ENCODE measurements at places on chromosomes 12 and 14.

DNA sequence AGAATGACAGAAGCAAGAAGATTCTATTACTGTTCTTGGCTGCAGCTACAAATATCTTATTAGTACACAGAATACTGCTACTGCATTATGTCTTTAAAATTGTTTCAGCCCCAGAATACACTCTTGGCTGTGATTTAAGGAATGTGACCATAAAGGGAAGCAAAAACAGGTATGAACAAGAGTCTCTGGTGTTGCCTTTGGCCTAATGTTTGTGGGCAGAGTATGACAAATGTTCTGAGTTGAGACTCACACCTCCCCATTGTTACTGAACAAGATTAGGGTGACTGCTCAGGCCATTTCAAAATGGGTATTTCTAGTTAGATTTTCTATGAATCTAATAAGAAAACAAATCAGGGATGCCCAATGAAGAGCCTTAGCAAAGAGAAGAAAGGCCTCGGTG is 28.5 kb downstream of the TTC6 start:
- DNase-seq, result no peak

GRCh38 chr14:26905229-26905628 is 307.4 kb upstream of the NOVA1 start:
- no peak for DNase-seq

DNA sequence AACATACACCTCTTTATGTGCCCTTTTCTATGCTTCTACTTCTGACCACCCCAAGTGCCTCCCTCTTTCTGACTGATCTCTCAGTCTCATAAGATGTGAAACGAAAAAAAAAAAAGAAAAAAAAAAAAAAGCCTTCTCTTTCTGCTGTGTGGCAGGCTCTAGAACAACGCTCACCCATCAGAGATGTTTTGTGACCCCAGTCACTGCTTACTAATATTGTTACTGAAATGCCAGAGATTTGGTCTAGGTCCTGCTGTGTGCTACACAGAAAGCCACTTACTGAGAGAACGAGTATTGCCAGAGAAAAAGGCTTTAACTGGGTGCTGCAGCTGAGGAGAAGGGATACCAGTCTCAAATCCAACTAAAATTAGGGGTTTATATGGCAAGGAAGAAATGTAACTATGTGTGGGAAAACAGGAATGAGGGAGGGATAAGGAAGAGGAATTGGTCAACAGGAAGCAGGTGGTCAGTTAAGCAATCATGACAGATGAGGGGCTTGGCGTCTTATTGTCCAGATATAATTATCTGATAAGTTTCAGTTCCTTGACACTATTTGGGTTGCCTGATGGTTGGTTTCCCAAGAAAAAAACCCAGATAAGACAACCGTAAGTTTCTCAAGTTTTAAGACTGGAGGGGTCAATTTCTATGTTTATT is 149.0 kb downstream of the NAV3 start:
- no peak for DNase-seq

DNA sequence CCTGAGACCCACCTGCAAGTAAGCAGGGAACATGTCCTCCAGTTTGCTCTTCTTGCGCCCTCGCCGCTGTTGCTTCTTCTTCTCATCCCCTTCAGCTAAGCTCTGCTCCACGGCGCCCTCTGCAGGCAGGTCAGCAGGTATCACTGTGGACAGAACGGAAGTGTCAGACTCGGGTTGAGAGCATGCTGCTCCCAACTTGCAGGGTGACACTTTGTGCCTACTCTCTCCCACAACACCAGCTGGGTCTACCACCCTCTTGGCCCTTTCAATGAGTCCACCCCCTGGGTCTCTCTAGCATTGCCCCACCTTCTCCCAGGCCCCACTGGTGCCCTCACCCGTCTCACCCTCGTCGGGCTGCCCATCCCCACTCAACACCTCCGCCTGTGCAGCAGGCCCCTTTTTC is 16.7 kb downstream of the KMT2D start:
- peak; percentile 80 for DNase-seq

DNA sequence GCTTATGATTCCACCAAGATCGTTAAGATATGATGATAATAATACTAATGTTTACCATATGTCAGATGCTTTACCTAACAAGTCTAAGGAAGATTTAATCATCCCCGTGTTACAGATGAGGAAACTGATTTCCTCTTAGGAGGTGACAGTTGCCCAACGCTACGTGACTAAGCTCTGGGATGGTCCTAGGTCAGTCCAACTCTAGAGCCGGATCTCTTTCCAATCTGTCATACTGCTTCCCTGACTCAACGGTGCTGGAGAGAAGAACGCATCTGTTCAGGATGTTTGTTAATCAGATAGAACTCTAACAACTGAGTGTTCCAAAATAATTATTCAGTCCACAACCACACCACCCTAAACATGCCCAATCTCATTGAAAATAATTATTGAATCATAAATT is 39.8 kb downstream of the NDUFA12 start:
- DNase-seq, result no peak

DNA sequence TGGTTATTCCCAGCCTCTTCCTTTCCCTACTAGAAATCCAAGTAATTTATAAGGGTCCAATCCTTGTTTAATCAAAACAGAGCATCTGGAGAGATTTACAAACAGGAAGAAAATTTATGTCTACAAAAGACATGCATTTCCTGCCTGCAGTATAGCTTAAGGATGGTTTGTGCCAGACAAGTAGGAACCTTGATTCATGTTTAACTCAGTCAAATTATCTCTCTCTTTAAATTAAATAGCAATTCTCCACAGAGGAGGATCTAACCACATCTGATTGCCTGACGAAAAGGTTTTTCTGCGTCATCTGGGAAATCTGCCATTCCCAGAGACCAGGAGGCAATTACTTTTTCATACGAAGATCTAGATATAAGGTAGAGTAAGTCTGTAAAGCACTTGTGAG is 105.2 kb downstream of the ZFC3H1 start:
- DNase-seq, result no peak

DNA sequence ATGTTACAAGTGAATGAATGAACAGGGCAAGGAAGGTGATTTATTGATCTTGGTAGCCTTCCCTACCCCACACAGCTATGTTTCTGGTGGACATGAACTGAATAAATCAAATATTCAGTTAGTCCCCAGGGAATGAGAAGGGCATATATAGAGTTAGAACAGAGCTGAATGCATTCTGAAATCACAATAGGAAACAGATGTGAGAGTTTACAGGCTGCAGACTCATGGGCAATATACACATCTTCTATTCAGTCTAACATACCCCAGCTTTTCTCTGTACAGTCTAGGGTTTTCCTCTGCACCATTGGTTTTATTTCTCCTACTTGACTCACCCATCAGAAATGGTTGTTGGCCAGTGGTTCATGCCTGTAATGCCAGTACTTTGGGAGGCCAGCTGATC is 7.3 kb upstream of the STX2 start:
- DNase-seq, result no peak

- DNase-seq, result no peak
Measured at GRCh38 chr12:67322580-67322979, 53.4 kb downstream of the CAND1 start.

GRCh38 chr12:3559601-3560294 is 68.7 kb downstream of the PRMT8 start:
- DNase-seq, result no peak

DNA sequence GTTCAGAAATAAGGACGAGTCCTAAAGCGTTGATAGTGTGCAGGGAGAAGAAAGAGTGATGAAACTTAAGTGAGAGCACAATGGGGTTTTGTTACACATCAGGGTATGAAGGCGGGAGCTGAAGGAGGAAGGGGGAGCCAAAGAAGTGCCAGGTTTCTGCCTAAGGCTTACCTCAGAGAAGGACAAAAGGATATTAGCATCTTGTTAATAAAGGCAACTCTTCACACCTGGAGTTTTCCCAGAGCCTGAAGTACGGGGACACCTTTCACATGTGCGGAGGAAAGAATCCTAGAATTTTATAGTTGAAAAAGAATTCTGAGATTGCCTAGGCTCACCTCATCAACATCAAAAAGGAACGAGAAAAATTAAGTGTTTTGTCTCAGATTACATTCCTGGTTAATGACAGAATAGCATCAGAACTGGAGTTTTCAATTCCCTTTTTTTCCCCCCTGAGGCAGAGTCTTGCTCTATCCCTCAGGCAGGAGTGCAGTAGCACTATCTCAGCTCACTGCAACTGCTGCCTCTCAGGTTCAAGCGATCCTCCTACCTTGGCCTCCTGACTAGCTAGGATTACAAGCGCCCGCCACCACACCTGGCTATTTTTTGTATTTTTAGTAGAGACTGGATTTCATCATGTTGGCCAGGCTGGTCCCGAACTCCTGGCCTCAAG is 2.2 kb upstream of the SAV1 start:
- DNase-seq, result no peak

- DNase-seq, result no peak
Measured at GRCh38 chr12:99810718-99811593, 163.4 kb downstream of the GARIN6 start.

GRCh38 chr12:104495786-104496185 is 39.0 kb downstream of the CHST11 start:
- no peak for DNase-seq

DNA sequence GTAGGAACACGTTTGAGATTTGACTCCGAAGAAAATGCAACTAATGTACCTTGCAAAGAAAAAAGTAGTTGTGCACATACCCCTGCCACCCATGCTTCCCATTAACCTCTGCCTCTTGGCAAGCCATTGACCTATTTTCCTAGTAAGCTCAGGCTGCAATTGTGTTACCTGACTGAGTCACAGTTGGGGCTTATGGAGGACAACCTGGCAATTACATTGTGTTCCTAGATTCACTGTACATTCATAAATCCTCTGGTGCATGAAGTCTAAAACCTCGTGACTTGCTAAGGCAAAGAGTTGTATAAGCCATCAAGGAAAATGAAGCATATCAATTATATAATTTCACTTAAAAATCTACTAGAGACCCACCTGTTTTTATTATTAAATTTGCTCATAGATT is 62.0 kb upstream of the DUSP6 start:
- DNase-seq, result no peak

- DNase-seq, result no peak
Measured at GRCh38 chr14:56659964-56660551, 80.5 kb downstream of the TMEM260 start.

- DNase-seq, result peak; percentile 87
Measured at GRCh38 chr12:48815126-48816110, 2.9 kb upstream of the CACNB3 start.

DNA sequence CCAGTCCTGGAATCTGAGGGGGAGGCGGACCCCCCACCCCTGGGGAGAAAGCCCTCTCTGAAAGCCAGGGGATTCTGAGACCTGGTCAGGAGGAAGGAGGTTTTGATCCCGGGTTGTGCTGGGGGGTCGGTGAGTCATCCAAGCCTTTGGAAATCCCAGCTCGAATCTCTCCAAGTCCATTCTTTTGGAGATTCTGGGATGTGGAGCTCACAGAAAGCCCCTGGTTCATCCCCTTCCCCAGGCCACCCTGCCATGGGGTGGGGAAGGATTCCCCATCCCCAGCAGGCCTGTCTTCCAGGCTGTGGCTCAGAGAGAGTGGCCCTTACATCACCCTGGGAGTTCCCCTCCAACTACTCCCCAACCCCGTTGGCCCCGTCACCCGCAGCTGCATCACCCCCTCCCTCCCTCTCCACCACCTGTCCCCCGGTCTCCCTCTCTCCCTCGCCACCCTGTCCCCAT is 14.3 kb downstream of the EXOC3L4 start:
- no peak for DNase-seq

GRCh38 chr12:46214668-46215436 is 54.0 kb downstream of the SLC38A1 start:
- no peak for DNase-seq

DNA sequence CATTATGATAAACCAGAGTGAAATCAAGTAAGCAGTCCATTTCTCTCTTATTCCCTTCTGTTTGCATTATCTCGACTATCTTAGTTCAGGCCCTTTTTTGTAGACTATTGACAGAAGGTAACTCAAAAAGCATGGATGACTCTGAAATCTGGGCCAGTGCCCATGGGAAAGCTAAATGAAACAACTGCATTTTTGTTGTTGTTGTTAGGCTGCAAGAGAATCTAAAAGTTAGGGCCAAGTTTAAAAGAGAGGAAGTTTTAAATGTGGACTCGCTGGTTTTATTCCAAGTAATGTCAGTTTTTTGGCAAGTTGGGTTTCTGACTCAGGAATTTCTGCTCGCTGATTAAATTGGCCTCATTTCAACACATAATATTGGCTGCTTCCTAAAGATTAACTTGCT is 201.1 kb downstream of the PIK3C2G start:
- no peak for DNase-seq

GRCh38 chr14:27427796-27428195 is 830.0 kb upstream of the NOVA1 start:
- DNase-seq, result no peak
